ENCODE measurements at places on chromosomes 12 and 14.

GRCh38 chr14:22796087-22796707 is 19.0 kb downstream of the SLC7A7 start:
- no peak for DNase-seq

GRCh38 chr12:95298916-95299315 is 81.3 kb downstream of the VEZT start:
- no peak for DNase-seq

DNA sequence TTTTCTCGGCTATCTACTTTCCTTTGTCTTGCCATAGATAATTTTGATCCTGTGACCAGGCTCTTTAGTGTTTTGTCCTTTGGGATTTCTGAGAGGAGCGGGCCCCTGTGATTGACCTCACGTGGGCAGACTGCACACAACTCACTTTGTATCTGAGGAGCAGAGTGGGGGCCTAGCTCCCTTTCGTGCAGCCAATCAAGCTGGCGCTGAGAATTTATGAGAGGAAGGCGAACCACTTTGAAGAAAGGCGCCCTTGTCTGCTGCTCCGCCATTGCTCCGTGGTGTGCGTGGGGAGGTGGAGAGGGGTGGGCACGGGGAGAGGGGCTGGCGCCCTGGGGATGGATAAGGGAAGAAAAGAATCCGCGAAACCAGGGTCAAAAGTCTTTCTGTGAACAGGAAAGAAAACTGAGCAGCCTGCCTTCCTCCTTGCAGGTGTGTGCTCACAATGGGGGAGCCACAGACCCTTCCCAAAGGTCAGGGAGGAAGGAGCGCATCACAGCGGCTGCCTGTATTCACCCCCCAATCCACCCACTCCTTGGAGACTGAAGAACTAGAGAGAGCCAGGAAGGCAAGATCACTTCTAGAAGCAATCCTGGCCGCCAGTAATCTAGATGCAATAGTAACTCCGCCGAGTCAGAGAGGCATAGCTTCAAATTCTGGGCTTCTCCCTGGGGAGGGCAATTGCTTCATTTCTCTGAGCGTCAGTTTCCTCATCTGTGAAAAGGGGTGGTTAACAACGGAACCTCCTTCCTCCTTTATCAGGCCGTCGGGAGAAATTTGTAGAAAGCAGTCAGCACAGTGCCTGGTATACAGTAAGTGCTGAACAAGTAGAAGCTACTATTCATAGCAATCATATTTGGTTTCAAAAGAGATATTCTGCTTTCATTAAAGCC is 24.9 kb upstream of the MED13L start:
- DNase-seq, result no peak

DNA sequence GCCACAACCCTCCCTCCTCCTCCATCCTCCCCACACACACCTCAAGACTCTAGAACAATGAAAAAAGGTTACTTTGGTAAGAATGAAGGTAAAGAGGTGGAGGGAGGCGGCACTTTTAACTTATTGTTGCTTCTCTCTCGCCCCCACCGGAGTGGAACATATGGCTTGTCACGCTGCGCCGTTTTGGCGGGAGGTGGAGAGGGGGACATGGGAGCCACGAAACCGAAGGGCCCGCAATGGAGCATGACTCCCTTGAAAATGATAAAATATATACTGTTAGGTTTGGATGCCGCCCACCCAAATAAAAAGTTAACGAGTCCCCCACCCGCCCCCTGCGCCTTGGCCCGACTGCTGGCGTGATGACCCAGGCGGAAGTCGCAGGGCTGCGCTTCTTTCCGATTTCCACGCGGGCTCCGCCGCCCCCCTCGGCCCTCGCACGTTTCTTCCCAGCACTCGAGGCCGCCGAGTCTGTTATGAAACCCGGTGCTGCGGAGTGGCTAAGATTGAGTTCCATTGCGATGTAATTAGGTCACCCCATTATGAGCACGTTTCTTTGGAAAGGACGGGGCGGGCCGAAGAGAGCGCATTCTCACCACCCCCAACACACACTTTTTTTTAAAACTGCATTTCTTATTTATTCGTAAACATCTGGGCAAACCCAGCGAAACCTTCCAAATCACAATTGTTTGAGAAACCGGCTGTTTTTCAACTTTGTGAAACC is 1.4 kb upstream of the ZFP36L1 start:
- no peak for DNase-seq

- DNase-seq, result peak; percentile 37
These were observed 1.4 kb downstream of the EEA1 start for GRCh38 chr12:92927436-92928281.

GRCh38 chr14:92161521-92161920 is 39.8 kb downstream of the CPSF2 start:
- DNase-seq, result no peak

- DNase-seq, result no peak
These were observed 202.2 kb downstream of the EXOC5 start for GRCh38 chr14:57066463-57066862.

- DNase-seq, result no peak
These were observed 38.8 kb downstream of the CDKL1 start for GRCh38 chr14:50357753-50358395.

DNA sequence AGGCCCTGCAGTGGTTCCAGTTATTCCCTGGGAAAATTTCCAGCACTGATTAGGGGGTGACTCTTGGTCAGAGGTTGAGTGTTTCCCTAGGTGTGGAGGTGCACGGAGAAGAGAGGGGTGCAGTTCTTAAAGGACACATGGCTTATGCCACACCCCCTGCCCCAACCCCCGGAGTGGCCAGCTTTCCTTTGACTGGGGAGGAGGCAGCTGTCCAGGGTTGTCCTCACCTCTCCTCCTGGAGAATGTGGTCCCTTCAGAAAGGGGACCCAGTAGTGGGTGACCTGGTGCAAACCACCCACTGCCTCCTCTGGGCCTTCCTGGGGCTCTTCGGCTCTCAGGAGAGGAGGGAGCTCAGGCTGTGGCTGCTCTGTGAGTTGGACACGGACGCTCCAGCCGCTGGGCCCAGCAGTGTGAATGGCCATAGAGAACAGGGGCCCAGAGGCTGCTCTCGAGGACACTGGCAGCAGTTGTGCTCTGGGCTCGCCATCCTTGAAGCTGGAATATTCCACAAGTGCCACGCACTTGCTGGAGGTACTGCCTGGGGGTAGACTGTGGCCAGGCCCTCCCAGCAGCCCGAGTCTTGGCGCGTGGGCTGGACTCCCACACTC is 13.6 kb downstream of the PACS2 start:
- no peak for DNase-seq

- DNase-seq, result peak; percentile 42
These were observed 11.6 kb downstream of the FGD6 start for GRCh38 chr12:95205685-95206084.

GRCh38 chr14:105042813-105043212 is 21.9 kb upstream of the CDCA4 start:
- DNase-seq, result no peak

DNA sequence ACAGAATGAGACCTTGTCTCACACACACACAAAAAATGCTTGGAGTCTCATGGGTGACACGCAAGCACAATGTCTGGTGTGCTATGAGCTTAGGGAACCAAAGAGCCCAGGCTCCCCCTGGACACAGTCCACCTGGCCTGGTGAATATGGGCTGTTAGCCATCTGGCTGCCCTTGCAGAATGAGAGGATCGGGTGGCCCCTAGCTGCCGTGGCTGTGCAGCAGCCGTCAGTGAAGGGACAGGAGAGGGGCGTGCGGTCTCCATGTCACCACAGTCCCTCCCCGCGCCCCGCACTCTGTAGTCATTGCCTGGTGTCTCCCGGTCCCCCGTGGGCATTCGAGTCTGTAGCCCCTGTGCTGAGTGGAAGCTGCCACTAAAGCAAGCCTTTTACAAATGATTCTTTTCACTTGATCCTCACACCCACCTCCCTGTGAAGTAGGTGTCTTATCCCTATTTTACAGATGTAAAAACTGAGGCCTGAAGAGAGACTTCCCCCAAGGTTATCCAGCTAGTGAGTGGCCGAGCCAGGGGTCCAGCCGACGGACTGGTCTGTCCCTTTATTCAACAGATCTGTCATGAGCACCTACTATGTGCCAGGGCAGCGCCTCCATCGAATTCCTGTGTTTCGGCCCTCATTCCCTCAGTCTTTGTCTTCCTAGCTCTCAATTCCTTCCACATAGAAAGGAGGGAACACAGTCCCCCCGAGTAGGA is 18.8 kb downstream of the MVK start:
- DNase-seq, result no peak

DNA sequence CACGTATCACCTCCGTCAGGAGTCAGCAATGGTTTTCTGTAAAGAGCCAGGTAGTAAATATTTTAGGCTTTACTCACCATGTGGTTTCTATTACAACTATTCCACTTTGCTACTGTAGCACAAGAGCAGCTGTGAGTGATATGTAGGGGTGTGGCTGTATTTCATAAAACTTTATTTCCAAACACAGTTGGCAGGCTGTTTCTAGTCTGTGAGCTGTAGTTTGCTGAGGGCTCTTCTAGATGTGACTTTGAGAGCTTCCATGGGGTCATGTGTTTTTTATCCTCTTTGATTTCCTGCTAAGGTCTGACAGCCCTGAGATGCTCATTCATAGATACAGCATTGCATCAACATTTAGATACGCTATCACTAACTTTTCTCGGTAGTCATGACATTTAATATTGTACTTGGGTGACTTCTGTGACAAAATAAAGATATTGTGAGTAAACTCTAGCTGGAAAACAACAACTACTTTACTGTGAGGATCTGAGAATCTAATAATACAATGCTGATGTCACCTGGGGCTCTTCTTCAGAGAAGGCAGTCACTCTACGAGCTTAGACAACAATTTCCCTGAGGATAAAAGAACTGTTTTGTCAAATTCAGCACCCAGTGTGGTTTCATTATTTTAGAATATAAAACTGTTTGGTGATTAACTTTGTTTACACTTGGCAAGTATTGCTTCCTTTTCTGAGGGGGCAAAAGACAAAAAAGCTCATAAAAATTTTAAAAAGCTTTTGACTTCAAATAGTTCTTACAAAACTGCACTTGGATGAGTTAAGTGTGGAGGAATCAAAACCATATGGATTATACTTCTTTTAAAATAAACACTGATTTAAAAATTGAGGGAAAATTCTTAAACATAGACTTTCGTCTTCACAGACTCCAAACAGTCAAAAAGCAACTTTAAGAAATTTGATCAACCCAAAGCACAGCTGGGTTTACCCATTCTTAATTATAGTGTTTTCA is 231.2 kb upstream of the DCN start:
- DNase-seq, result no peak

DNA sequence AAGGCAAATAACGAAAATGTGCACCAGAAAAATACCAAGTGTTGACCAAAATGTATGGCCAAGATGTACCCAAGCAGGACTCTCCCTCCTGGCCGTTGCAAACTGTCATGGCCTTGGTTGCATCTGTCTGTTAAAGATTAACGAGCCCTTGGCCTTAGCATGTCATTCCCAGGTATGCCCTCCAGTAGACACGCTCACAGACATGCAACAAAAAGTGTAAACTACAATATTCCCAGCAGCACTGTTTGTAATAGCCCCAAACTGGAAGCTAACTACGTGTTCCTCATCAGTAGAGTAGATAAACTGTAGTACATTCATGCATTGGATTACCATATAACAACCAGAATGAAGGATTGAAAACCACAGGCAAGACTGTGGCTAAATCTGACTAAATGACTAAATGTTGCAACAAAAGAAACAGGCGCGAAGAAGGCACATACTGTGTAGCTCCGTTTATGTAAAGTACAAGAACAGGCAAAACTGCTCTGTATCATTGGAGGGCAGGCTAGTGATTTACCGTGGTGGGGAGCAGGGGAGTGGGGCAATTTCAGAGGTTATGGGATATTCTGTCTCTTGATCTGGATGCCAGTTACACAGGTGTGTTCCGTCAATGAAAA is 232.8 kb upstream of the DIO3 start:
- no peak for DNase-seq

GRCh38 chr14:56150645-56151345 is 32.6 kb downstream of the PELI2 start:
- DNase-seq, result no peak
